ENCODE measurements at places on chromosomes 13 and 19.

DNA sequence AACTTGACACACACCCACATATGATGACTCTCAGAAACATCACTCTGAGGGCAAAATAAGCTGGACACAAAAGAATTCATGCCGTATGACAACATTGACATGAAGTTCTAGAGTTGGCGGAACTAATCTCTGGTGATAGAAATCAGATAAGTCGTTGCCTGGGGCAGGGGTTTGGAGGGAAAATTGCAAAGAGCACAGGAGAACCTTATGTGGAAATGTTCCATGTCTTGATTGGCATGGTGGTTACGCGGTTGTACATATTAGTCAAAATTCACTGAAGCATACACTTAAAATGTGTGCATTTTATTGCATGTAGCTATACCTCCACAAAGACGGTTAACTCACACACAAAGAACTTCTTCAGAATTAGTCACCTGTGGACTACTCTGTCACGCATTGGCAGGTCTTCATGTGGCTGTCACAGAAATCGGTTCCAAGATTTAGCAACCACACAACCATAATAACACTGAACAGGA lies 137.8 kb upstream of the GJB6 start:
- DNase-seq = no peak

DNA sequence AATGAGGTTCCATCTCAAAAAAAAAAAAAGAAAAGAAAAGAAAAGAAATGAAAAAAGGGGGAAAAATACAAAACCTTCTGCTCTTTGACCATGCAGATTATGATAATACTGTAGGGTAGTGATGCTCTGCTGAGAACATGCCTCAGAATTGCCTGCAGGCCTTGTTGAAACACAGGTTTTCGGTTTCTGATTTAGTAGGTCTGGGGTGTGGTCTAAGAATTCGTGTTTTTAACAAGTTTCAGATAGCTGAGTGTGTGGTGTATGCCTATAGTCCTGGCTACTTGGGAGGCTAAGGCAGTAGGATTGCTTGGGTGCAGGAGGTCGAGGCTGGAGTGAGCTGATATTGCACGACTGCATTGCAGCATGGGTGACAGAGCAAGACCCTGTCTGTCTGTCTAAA lies 14.9 kb upstream of the CYP2B6 start:
- no peak for DNase-seq

DNA sequence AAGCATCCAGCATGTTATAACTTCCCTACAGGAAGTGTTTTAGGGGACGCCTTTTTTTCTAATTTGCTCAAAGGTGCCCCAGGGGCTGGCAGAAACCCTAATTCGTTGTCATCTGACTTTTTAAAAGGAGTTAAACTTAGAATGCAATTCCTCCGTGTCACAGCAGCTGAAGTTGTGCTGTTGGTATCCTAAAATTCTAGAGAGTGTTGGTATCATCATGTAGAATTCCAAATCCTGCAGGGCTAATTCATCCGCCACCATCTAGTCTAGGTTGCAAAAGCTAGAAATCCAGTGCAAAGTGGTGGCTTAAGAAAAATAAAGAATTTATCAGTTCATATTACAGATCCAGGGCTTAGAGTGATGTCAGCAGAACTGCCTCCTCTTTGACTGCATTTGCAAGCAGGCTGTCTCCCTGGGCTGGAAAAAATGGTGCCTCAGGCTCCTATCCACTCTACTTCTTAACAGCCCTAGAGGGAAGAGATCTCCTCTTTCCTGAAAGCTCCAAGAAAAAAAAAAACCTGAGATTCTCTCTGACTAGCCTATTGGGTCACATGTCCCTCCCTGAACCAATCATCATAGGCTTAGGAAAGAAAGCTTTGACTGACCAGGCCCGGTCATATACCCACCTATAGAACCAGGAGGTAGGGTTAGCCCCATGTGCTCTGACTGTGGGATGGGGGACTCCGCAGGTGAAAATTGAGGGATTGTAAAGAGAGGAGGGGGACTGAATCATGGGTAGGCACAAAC lies 73.0 kb downstream of the MAP4K1 start:
- no peak for DNase-seq

GRCh38 chr19:2021453-2022140 lies 6.1 kb upstream of the BTBD2 start:
- DNase-seq = no peak

DNA sequence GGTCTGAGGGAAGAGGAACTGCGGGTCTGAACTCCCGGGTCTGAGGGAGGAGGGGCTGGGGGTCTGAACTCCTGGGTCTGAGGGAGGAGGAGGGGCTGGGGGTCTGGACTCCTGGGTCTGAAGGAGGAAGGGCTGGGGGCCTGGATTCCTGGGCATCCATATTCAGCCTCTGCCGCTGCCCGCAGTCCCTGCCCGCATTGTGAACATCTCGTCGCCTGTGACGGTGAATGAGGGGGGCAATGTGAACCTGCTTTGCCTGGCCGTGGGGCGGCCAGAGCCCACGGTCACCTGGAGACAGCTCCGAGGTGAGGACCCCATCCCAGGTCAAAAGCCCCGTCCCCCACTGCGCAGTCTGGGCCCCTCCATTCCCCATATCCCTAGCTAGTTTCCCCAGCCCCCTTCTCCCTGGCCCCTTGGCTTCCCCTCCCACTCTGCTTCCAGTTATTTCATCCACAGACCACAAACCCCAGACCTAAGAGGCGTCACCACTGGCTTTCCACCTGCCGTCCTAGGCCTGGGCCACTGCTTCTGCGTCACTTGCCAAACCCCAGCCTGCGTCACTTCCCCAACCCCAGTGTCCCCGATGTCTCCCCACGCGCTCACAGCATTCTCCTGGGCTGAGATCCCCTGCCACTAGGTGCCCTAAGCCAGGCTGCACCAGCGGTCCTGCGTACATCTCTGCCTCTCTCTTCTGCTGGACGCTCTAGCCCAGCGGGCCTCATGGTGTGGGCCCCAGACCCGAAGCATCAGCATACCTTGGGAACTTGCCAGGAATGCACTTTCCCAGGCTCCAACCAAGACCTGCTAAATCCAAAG lies 13.9 kb downstream of the IGLON5 start:
- no peak for DNase-seq

- no peak for DNase-seq
These were observed 10.4 kb upstream of the ITM2B start for GRCh38 chr13:48222358-48223301.

GRCh38 chr13:75383064-75383715 lies 98.8 kb downstream of the TBC1D4 start:
- DNase-seq = no peak

Data from hippocampal formation (tissue), 2 donors.